ENCODE measurements at places on chromosomes 4 and X.

- DNase-seq: no peak
Measured at GRCh38 chr4:154407443-154407842, 84.2 kb downstream of the DCHS2 start.

GRCh38 chrX:82134378-82134777 is 932.5 kb downstream of the SH3BGRL start:
- DNase-seq: no peak

DNA sequence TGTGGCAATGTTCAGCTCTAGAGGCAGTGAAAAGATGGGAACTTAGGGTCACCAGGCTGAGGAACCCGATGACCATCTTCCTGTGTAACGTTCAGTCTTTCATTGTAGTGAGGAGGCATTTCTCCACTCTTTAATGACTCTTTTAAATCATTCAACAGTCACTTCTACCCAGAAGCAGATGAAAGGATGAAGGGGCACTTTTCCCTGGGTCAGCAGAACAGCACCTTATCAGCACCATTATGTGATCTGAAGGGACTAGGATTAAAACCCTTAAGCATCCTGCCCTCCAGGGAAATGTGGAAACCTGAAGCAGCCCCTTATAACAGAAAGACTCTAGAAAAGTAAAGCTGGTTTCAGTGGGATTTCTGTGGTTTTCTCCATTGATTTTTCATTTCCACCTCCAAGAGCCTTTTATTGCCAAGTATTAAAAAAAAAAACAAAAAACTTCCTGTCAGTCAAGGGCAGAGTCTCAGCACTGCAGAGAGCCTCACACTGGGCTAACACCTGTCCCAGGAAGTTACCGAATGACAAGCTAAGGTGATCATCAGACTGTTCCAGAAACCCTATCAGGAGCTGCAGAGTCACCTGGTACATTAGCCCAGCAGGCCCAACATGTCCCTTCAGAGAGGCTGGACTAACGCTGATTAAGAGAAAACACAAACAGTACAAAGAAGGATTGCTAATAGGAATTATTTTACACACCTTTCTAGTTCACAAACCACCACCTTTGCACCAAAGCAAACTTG is 185.9 kb downstream of the SHROOM3 start:
- DNase-seq: no peak

DNA sequence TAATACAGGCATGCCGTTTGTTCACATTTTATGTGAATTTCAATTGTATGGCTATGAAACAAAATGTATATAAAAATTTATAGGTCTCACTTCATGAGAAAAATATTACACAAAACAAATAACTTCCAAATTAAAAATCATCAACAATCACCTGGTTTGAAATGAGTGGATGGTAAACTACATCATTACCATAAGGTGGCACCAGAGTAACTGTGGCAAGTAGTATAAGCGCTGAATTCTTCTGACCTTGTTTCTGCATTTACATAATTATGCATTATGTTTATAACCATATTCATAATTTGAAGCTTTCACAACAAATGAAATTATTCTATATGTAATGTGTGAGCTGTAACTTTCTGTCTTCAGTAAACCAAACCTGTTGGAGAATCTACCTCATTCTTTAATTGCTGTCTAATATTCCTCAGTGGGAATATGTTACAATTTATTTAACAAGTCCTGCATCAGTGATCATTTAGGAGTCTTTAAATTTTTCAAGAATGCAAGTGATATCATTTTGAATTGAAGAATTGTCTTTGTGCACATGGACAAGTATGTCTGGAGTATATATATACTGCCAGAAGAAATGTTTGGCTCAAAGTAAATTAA is 55.2 kb downstream of the MMRN1 start:
- no peak for DNase-seq

GRCh38 chr4:17502756-17503155 is 9.1 kb downstream of the QDPR start:
- DNase-seq: peak; percentile 37

DNA sequence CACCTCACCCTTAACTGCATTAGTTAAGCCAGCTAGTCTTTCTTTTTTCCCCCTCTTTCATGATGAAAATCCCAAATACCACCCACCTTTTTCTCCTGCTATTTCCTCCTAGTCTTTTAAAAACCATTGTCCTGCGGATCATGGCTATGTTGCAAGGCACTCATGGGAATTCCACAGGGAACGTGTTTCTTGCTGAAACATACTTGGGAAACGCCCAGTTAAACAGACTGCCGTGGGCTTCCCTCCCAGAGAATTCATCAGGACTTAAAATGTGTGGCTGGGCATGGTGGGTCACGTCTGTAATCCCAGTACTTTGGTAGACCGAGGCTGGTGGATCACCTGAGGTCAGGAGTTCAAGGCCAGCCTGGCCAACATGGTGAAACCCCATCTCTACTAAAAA is 32.2 kb downstream of the XG start:
- DNase-seq: no peak

All from epithelial cell of prostate (primary cell).